ENCODE measurements at places on chromosomes 4 and X.
A peak's percentile ranks its signal among the peaks of the same experiment; 100 is the strongest.

DNA sequence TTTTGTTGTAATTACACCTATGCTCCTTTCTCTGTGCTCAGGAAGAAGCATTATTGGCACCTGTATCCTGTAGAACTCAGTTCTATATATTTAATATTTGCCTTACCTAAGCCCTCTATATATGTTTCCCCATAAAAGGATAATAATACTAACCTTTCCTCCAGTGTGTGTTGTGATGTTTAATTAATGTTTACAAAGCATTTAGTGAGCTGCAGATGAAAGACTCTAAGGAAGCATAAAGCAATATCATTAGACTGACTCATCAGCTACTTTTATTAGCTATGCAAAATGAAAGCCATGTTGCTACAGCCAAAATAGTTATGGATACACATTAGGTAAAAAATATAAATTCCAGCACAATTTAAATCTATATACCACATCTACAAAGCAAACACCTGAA lies 93.6 kb upstream of the PTPN13 start:
- DNase-seq: no peak

DNA sequence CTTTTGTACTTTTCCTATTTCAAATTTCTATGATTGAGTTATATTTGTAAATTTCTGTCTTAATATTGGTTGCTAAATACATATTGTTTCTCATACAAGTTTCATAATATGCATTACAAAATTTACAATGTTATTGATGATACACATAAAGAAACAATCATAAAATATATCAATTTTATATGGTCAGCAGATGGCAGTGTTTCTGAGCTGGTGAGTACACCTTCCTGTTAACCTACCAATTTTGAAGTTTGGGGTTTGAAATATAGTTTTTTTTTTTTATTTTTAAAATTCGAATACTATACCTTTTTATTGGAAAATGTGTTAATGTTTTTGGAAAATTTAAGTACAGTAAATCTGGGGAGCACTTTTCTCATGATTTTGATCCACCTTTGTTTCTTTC lies 1953.1 kb upstream of the ADGRL3 start:
- no peak for DNase-seq

DNA sequence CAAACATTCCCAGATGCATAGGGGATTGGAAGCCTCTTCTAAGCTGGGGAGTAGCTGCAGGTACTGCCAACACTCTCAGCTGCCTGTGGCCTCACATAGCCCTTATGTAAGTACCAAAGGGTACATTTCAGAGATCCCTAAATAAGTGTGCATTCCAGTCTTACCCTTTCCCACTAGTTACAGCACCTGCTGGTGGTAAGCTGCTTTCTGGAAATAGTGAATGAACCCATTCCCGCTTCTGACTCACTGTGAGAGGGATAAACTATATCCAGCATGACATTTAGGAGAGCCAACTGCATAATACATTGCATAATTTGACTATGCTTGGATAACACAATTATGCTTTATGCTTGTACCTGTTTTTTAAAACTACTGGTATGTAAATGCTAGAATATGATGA lies 149.0 kb downstream of the FAM13A start:
- peak; percentile 6 for DNase-seq

DNA sequence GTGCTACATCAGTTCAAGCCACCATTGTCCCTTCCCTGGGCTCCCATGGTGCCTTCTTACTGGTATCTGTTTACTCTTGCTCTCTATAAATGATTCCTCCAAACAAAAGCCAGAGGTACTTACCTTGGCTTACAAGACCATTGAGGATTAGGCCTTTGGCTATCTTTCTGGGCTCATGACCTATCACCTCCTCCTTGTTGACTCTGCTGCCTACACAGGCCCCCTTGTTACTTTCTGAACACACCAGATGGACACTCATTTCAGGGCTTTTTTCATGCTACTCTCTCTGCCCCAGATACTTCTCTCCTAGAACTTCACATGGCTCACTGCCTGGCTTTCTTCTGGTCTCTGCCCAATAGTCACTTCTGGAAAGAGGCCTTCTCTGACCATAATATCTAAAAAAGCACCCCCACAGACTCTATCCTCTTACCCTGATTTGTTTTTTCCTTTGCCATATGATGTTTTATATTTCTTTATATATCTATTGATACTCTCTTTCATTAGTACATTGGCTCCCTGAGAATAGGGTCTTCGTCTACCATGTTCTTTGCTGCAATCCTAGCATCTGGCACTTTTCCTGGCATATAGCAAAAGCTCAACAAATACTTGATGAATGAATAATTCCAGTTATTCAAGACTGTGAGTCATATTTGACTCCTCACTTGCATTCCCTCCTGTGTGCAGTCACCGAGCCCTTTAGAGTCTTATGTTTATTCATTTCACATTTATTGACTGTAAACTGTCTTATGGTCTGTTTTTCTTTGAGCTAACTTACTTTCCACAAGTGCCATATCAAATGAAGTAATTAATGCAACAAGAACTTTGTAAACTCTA lies 27.1 kb upstream of the TAPT1 start:
- DNase-seq: peak; percentile 71

- no peak for DNase-seq
Measured at GRCh38 chr4:109053257-109053656, 249.2 kb downstream of the COL25A1 start.

GRCh38 chr4:153781280-153781679 lies 7.6 kb downstream of the SFRP2 start:
- DNase-seq: no peak

- DNase-seq: peak; percentile 5
Measured at GRCh38 chrX:105876658-105877057, 54.3 kb downstream of the NRK start.

DNA sequence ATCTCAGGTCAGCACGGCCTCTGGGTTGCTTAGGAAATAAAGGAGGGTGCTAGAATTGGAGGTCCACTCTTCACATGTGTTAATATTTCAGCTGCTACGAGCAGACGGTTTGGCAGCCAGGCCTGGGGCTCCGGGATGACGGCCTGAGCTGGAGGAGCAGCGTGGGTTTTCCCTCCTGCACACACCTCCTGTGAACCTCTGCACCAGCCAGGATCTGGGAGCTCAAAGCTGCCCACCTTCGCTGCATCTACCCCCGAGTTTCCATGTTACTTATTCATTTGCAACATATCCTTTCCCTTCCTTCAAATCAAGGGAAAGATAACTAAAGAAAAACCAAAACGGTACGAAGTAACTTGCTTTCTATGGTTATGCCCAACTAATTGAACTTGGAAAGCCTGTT lies 13.6 kb downstream of the STOX2 start:
- DNase-seq: no peak

GRCh38 chr4:83917572-83917971 lies 381.7 kb downstream of the GPAT3 start:
- no peak for DNase-seq

GRCh38 chrX:16222151-16222550 lies 54.9 kb downstream of the MAGEB17 start:
- DNase-seq: no peak

DNA sequence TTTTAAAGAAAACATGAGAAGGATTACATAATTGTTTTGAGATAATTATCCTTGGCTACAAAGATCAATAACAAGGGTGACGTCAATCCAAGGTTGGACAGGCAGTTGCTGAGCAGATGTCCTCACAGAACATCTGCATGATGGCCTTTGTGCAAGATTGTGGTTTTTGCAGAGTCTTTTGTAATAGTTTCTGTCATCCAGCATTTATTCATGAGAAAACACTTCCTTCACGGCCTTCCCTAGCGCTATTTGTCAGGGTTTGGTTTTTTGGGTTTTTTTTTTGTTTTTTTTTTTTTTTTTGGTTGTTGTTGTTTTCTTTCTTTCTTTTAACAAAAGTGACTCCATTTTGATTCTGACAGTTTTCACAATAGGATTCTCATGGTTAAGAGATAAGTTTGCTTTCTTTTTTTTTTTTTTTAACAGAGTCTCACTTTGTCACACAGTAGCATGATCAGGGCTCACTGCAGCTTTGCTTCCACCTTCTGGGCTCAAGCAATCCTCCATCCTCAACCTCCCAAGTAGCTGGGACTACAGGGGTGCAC lies 31.5 kb upstream of the ELF2 start:
- no peak for DNase-seq

DNA sequence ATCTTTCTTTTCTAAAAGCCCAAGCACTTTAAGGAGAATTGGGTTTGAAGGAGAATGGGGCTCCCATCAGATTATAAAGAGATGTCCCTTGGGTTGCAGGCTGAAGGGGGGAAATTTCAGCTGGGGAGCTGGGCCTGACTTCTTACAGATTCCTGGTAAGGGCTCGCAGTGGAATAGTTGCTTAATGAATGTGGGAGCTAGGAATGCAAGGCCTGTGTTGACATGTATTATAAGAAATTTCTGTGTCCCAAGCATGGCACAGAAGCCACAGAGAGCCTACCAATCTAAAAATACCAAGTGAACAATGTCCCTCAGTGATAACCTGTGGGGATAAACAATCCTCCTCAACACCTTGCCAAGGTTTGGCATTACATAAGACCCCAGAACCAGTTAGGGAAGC lies 39.3 kb upstream of the WNK3 start:
- DNase-seq: peak; percentile 4

GRCh38 chrX:54495814-54496516 lies at the start of gene FGD1:
Gene FGD1, minus strand, starts transcription at chrX:54496234. Its CDS starts 802 bp downstream, at chrX:54495432.
- DNase-seq: peak; percentile 76

GRCh38 chrX:10617186-10617998 lies 3.0 kb downstream of the MID1 start:
- DNase-seq: peak; percentile 22

DNA sequence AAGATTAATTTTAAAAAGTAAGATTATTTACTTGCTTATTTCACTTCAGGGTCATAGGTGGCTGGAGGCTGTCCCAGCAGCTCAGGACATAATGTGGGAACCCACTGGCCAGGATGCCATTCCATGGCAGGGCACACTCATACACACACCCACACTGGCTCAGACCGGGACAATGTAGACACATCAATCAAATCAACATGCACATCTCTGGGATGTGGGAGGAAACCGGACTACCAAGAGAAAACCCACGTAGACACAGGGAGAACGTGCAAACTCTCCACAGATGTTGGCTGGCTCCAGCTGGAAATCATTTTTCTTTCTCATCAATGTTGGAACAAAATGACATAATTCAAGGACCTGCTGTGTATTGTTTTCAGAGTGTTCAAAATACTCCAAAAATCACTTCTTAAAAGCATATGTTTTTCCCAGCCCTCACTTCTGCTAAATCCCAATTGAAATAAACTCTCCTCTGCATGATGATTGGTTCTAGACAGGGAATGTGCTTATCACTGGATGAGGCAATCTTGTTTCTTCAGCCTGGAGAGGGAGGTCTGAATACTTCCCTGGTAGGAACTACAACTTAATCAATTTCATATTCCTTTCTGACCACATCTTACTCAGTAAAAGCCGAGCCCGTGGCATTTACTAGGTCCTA lies 18.6 kb upstream of the CPE start:
- no peak for DNase-seq

GRCh38 chr4:89681219-89681618 lies 155.7 kb downstream of the SNCA start:
- no peak for DNase-seq

GRCh38 chr4:181308476-181309312 lies 934.5 kb upstream of the TENM3 start:
- DNase-seq: peak; percentile 17

- no peak for DNase-seq
Measured at GRCh38 chr4:100651499-100652175, 133.8 kb upstream of the EMCN start.

GRCh38 chr4:8745005-8745790 lies 126.4 kb downstream of the HMX1 start:
- no peak for DNase-seq

- no peak for DNase-seq
Measured at GRCh38 chrX:24215272-24215671, 65.7 kb downstream of the ZFX start.

DNA sequence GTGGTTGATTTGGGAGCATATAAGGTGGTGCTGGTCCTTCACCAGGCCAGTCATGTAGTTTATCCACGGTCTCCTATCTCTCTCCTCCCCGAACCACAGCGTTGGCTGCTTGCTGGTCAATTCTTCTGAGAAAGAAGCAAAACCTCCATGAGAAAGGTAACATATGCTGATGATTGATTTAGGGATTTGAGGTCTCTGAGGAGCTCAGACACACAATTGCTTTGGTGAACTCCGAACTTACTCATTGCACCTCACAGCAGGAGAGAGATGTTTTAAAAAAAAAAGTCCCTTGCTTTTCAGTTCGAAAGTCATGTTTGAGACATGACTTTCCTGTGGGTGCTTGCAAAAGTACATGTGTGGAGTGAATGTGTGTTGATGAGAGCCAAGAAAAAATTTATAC lies 100.2 kb downstream of the TSPAN7 start:
- no peak for DNase-seq

- peak; percentile 24 for DNase-seq
Measured at GRCh38 chrX:46561824-46562657, 11.5 kb upstream of the CHST7 start.

- DNase-seq: no peak
Measured at GRCh38 chr4:2394528-2394927, 23.9 kb downstream of the ZFYVE28 start.

DNA sequence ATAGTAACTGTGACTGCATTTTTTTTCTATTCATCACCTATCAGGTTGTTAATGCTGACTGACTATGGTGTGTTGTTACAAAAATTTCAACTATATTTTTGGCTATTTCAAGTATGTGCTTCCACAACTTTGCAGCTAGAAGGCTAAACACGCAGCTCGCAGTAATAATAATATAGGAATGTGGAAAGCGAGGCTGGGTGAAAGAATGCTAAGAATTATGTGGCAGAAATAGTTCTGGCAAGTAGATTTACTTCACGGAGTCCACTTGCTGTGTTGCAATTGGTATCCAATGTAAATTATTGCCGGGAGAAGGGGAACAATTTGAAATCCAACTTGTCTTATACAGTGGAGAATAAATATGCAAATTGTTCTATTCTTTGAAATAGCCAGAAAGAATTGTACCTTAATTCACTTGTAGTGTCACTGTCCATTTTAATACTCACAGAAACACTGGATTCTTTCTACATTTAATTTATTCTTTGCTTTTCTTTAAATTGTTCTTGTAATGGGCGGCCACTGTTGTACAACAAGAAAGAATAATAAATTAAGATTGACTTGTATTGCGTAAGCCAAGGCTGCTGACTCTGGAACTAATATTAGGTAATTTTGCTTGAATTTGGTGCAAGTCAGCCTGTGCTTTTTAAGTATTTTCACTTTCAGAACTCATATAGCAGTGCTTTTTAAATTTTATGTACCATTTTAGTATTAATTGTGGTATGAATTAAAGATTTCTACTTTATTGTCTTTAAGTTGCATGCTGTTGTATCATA lies 154.9 kb downstream of the FRMPD4 start:
- peak; percentile 41 for DNase-seq

- no peak for DNase-seq
Measured at GRCh38 chrX:11212741-11213140, 80.5 kb upstream of the AMELX start.

GRCh38 chrX:37846141-37846540 lies 1.2 kb downstream of the DYNLT3 start:
- DNase-seq: peak; percentile 15

GRCh38 chrX:10089378-10089795 lies 67.4 kb upstream of the CLCN4 start:
- peak; percentile 42 for DNase-seq

Data from astrocyte of the hippocampus (primary cell).